ENCODE measurements at places on chromosomes 12 and 14.

GRCh38 chr14:95603415-95603814 is 68.6 kb downstream of the GLRX5 start:
- no peak for DNase-seq

DNA sequence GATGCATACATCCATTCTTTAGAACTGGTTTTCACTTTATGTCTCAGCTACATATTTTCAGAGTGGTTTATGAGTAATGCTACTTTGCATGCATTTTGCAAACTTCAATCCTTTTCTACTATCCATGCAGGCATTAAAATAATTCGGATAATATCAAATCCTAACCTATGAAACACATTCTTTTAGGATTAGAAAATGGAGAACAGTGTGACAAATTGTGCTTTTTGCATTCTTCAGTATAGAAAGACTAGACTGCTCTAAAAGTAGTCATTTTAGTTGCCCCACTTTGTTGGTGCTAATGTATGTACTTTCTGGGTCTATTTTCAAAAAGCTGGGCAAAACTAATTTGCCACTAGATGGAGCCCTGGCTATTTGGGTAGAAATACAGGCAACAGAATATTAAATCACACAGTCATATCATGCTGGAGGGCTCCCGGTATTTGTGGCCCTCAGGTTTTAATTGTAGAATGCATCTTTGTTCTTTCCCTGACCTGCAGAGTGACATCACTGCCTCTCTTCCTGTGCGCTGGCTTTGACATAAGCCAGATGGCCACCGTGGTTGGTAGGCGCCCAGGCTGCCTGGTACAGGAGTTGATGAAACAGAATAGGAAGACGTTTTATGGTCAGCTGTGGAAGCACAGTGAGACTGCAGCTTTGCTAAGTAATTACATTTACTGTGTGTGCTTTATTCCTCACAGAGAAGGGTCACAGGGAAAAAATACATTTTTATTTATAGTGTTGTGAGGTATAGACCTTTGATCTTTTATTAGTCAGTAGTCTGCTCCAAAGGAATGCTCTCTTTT is 28.1 kb downstream of the MSRB3 start:
- peak; percentile 32 for DNase-seq

GRCh38 chr12:115988212-115988611 is 289.3 kb downstream of the MED13L start:
- peak; percentile 16 for DNase-seq

- DNase-seq, result peak; percentile 34
Observed at GRCh38 chr12:111413442-111414086, 7.8 kb downstream of the SH2B3 start.

DNA sequence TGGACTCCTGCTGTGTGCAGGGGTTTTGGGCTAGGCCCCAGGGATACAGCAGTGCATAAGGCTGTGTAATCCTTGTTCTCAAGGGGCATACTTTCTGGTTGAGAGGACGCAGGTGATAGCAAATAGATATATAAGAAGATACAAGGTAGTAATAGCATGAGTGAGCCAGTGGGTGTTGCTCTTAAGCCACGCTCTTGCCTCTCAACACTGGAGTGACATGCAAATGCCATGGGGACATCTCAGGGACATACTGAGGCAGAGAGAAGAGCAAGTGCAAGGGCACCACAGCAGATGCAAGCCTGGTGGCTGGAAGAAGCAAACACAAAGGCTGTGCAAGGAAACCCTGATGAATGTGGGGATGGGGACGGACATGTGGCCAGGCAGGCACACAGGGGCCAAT is 223.3 kb downstream of the CHST11 start:
- peak; percentile 25 for DNase-seq

DNA sequence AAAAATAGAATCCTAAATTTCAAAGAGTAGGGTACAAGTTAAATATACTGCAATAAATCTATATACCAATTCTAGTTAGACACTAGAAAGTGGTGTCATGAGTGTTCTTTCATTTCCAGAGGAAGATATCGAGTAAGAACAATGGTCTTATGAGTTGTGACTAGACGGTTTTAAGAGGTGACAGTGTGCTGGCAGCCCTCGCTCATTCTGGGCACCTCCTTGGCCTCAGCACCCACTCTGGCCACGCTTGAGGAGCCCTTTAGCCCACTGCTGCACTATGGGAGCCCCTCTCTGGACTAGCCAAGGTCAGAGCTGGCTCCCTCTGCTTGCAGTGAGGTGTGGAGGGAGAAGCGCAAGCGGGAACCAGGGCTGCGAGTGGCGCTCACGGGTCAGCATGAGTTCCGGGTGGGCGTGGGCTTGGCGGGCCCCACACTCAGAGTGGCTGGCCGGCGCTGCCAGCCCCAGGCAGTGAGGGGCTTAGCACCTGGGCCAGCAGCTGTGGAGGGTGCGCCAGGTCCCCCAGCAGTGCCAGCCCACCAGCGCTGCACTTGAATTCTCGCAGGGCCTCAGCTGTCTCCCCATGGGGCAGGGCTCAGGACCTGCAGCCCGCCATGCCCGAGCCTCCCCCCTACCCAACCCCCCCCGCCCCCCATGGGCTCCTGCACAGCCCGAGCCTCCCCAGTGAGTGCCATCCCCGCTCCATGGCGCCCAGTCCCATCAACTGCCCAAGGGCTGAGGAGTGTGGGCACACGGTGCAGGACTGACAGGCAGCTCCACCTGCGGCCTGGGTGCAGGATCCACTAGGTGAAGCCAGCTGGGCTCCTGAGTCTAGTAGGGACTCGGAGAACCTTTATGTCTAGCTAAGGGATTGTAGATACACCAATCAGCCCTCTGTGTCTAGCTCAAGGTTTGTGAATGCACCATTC is 18.7 kb downstream of the PRKD1 start:
- no peak for DNase-seq

DNA sequence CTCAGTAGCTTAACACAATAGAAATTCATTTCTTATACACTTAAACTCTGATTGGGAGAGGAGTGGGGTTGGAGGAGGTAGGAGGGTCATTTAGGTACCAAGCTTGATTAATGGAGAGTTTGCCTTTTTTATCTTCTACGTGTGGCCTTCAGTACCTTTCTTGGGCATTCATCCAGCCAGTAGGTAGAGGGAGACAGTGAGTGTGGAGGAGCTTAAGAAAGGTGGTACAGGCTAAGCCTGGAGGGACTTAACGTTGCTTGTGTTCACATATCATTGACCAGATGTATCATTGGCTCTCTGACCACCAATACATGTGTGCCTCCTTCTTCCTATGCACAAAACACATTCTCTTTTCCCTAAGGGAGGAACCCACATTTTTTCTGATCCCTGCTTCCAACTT is 232.9 kb upstream of the CRY1 start:
- DNase-seq, result no peak

DNA sequence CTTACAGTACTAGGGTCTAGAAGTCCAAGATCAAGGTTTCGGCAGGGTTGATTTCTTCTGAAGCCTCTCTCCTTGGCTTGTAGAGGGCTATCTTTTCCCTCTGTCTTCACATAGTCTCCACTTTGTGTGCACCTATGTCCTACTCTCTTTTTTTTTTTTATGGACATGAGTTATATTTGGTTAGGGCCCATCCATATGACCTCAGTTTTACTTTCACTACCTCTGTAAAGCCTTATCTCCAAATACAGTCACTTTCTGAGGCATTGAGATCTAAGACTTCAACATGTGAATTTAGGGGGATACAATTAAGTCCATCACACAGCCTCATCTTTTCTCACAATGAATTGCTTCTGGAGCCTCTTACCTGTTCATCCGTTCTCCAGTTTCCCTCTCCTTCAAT is 5.9 kb upstream of the SPTB start:
- DNase-seq, result no peak

GRCh38 chr12:23855813-23856212 is 93.7 kb downstream of the SOX5 start:
- no peak for DNase-seq

GRCh38 chr14:92677087-92677668 is 71.2 kb downstream of the LGMN start:
- no peak for DNase-seq

DNA sequence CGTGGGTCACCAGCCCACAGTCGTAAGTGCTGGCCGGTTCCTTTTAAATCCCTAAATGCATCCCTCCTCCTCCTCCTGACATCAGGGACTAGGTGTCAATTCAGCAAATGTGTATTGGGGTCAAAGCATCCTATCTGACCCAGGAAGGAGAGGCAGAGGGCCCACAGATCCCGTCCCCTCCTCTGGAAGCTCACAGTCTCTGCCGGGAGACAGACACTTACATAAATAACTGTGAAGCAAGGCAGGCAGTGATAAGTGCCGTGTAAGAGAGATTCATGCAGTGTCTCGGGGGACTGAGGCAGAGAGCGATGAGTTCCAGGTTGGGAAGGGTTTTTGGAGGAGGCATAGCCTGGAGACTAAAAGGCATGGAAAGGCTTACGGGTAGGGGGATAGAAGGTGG is 44.1 kb downstream of the HRK start:
- DNase-seq, result no peak

DNA sequence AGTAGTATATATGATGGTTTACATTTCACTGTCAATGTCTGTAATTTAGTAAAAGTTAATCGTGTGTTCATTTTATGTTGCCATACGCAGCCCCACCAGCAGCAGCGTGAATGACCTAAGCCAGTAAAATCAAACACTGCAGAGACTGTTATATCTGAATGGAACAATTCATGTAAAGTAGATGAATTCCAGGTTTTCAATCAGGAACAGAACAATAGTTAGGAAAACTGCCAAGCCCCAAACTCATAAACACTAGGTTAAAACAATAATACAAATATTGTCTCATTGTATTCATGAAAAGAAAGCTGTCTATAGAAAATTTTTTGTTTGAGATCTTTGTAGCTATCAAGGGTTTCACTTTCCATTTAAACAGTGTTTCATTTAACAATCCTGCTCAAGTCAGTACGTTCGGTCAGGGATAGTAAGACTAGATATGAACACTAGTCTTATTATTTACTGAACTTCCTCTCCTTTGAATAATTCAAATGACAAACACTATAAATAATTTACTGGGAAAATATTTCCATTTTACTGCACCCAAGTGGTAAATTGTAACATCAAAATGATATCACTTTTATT is 256.8 kb upstream of the FLRT2 start:
- DNase-seq, result no peak

- no peak for DNase-seq
Observed at GRCh38 chr12:9796971-9797370, 30.3 kb upstream of the KLRF1 start.

GRCh38 chr12:128817111-128818015 is 6.4 kb downstream of the SLC15A4 start:
- peak; percentile 82 for DNase-seq

DNA sequence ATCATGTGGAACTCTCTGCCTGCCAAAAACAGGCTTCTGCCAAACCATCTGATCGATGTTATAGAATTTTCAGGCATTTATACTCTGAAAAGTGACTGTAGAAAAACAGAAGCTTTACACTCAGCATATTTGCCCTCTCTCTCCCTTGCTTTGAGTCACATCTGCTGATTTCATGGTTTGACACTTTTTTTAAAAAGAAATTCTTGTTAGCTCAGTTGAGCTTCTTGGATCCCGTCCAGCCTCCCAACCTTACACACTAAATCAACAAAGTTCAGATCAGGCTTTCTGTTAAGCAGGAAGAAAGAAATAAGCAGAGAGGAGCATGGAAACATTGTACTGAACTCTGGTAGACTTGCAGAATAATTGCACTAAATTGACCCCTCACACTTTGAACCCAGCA is 193.6 kb upstream of the SEL1L start:
- DNase-seq, result peak; percentile 86

DNA sequence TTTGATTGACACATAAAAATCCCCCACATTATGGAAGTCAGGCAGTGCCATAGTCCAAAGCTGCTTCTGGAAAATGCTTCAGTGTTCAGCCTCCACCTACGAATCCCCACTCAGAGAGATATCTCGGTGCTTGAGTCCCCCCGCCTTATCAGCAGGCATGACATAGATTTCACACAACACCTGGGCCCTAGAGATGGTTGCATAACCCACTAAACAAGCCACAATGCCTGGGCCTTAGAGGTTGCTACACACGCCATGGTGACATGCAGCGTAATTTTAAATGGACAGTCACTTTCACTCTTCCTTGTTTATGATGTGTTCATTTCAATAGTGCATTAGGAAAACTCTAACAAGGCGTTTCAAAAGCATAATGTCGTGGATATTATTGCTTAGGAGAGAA is 38.0 kb downstream of the CCDC60 start:
- no peak for DNase-seq

DNA sequence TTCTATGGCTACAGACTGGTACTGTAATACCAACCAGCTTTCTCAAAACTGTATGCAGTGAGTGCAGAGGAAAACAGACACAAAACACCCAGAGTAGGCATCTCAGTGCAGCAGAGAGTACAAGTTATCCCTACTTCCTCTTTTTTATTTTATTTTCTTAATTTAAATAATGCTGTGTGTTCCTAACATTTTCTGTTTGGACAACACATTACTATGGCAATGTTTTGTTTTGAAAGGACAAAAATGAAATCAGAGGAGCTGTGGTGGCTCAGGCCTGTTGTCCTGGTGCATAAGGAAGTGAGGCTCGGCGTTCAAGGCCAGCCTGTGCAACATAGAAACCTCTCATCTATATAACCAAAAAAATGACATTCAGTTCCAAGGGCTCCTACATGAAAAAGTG is 33.7 kb upstream of the SELPLG start:
- peak; percentile 26 for DNase-seq

- DNase-seq, result no peak
Observed at GRCh38 chr14:92651106-92651757, 97.2 kb downstream of the LGMN start.

GRCh38 chr14:32009221-32009975 is 67.7 kb upstream of the ARHGAP5 start:
- peak; percentile 26 for DNase-seq

- DNase-seq, result no peak
Observed at GRCh38 chr14:104935955-104936354, 11.3 kb downstream of the PLD4 start.

- DNase-seq, result no peak
Observed at GRCh38 chr14:72013721-72014345, 81.6 kb downstream of the RGS6 start.

GRCh38 chr12:90042920-90043641 is 334.4 kb upstream of the ATP2B1 start:
- DNase-seq, result no peak

GRCh38 chr12:105920161-105920684 is 218.5 kb downstream of the NUAK1 start:
- no peak for DNase-seq

GRCh38 chr14:66979101-66979974 is 209.9 kb upstream of the GARIN2 start:
- no peak for DNase-seq

- DNase-seq, result peak; percentile 61
Observed at GRCh38 chr14:64801800-64802199, 77.9 kb downstream of the SPTB start.
